ENCODE measurements at places on chromosomes 3 and 15. TPM values are rescaled to one million over a fixed set of nuclear protein-coding genes. Genes with fewer than 3 reads are reported as not detected.

DNA sequence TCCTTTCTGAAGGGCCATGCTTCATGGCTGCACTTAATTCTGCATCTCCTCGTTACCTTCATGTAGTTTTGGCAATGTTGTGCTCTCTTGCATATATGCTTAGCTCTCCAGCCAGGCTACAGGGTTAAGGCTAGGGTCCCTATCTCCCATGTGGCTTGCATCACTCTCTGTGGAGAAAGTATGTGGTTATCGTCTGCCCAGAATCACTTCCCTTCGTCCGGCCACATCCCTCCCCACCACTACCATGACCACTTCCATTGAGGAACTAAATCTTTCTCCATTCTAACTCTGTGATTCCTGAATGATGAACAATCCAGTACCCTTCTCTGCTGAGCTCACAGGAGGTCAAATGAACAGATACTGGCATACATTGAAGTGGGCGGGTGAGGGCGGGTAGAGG is 34.0 kb downstream of the WWTR1 start:
- no peak for DNase-seq

- no peak for DNase-seq
Observed at GRCh38 chr15:69862540-69862939, 235.2 kb downstream of the TLE3 start.

GRCh38 chr15:70083946-70084345 is 13.8 kb downstream of the TLE3 start:
- DNase-seq, result no peak

Gene FGF12
- not detected for total RNA-seq

- DNase-seq, result no peak
Observed at GRCh38 chr3:26997226-26997625, 372.0 kb downstream of the NEK10 start.

- no peak for DNase-seq
Observed at GRCh38 chr3:188791311-188791710, 380.5 kb upstream of the TPRG1 start.

GRCh38 chr3:141380987-141381386 is 12.7 kb downstream of the ZBTB38 start:
- DNase-seq, result no peak

- no peak for DNase-seq
Observed at GRCh38 chr3:150922611-150923010, 17.4 kb upstream of the MINDY4B start.

DNA sequence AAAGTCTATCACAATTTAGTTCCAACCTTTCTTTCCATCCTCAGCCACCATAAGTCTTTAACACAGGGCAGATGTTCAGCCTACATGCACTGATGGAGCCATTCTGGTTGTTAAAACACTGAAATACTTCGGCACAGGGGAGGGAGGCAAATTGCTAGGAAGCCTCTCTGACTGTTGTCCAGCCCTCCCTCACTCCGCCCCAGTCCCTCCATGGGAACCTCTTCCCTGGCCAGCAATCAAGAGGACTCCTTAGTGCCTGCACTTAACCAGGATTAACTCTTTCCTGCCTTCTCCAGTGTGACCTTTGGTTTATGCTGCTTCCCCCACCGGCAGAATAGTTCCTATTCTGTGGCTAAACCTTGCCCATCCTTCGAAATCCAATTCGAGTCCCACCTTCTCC is 47.0 kb upstream of the USP3 start:
- DNase-seq, result no peak

DNA sequence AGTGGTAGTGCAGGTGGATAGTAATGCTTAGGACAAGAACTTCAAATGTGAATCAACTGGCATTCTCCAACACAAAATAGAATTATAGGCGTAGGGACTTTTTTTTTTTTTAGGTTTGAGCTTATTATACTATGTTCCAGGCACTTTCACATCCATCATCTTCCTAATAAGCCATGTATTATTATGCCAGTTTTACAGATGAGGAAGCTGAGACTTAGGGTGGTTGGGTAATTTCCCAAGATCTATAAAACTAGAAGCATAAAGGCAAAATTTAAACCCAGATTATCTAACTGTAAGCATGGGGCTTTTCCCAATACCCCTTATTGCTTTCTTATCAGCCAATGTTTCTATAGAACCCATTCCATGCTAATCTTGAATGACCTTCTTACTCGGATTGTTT is 75.1 kb upstream of the ETV5 start:
- DNase-seq, result no peak

Measured in chondrocyte (in vitro differentiated cells).